ENCODE measurements at places on chromosomes 5 and 9. TPM values are rescaled to one million over a fixed set of nuclear protein-coding genes. Genes with fewer than 3 reads are reported as not detected.
A peak's percentile ranks its signal among the peaks of the same experiment; 100 is the strongest.

DNA sequence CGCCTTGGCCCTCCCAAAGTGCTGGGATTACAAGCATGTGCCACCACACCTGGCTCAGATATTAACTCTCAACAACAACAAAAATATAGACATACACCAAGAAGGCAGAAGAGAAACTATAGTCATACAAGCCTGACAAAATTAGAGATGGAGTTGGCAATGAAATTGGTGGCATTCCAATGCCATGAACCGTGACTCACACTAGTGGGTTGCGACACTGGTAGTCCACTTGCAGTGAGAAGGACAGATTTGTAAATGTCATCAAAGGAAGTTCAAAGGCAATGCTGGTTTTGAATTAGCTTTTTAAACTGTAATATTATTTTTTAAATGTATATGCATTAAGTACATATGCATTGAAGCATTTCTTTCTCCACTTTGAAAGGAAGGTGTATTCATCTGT is 8.5 kb upstream of the DNAJC25 start:
- no peak overlapping the region for H3K27ac ChIP-seq
- no peaks in the 10 kb centered on the region for H3K27me3 ChIP-seq
- H3K4me3 ChIP-seq: no peak overlapping the region
- no peaks in the 10 kb centered on the region for H3K4me1 ChIP-seq
- H3K36me3 ChIP-seq: no peaks in the 10 kb centered on the region

DNA sequence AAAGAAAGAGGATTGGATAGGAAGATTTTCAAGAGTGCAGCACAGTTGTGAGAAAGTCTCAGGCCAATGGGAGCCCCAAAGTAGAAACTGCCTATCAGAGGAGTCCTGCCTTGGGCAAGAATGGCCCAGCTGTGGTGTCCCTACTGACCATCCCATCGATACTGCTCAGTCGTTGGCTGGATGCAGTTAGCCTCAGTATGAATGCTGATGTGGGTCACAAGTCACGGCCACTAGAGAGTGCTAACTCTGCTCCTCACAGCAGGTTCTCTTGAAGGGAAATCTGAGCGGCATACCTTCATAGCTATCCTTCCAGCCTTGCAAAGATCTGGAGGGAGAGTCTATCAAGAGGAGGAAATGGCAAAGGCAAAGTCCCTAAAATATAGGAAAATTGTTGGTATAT is 11.6 kb upstream of the CETN3 start:
- peak; percentile 52 for DNase-seq
- H3K36me3 ChIP-seq: no peaks in the 10 kb centered on the region
- no peaks in the 10 kb centered on the region for H3K27me3 ChIP-seq
- no peak overlapping the region for H3K27ac ChIP-seq
- H3K4me3 ChIP-seq: no peak overlapping the region

GRCh38 chr9:136029556-136029955 is 65.5 kb downstream of the NACC2 start:
- H3K4me1 ChIP-seq: no peaks in the 10 kb centered on the region
- H3K27ac ChIP-seq: no peak overlapping the region
- no peak for DNase-seq
- no peaks in the 10 kb centered on the region for H3K36me3 ChIP-seq

- H3K36me3 ChIP-seq: no peaks in the 10 kb centered on the region
- no peak overlapping the region for H3K4me3 ChIP-seq
- DNase-seq: no peak
- H3K27ac ChIP-seq: peak overlapping the region; percentile 76
- H3K27me3 ChIP-seq: no peaks in the 10 kb centered on the region
Observed at GRCh38 chr9:91340395-91340967, 21.2 kb downstream of the AUH start.

- H3K27me3 ChIP-seq: no peaks in the 10 kb centered on the region
- no peaks in the 10 kb centered on the region for H3K36me3 ChIP-seq
- no peak overlapping the region for H3K4me3 ChIP-seq
- H3K4me1 ChIP-seq: no peaks in the 10 kb centered on the region
- DNase-seq: no peak
Observed at GRCh38 chr9:13069498-13069897, 210.0 kb downstream of the MPDZ start.

- no peak for DNase-seq
- H3K4me1 ChIP-seq: peaks cover 26% of the 10 kb centered on the region
- H3K4me3 ChIP-seq: no peak overlapping the region
- no peaks in the 10 kb centered on the region for H3K27me3 ChIP-seq
Observed at GRCh38 chr9:124724415-124725067, 46.6 kb downstream of the NR6A1 start.

DNA sequence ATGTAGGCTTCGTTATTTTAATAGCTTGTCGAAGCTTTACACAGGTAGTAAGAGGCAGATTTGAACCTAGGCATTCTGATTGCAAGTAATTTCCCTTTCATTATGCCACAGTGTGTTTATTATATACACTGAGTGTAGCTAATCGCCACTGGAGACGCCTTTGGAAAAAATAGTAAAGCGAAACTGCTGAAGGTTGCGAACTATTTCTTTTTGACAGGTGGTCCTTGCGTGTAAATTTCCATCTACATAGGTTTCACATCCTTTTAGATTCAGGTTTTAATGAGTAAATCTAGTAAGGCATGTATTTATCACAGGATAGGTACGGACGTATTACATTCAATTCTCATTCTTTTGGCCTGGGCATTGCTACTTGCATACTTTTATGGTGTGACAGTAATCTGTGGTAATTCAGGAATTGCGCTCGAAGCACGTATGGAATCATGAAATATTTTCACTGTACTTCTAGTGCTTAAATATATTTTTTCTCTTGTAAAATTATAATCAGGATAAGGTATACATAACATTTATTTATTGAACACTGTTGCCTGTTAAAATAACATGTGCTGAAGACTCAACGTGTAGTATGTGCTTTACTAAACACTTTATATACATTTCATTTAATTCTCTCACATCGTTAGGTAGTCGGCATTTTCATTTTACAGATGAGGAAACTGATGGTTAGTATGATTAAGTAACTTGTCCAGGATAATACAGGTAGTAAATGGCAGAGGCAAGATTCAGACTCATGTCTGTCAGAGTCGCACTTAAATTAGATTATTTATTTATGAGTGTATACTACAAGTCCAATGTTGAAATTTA is 1.8 kb downstream of the MARCHF6 start:
- no peak for DNase-seq
- H3K36me3 ChIP-seq: no peaks in the 10 kb centered on the region
- H3K4me3 ChIP-seq: peak overlapping the region; percentile 78
- peaks cover 55% of the 10 kb centered on the region for H3K4me1 ChIP-seq

- H3K36me3 ChIP-seq: no peaks in the 10 kb centered on the region
- no peak for DNase-seq
- no peak overlapping the region for H3K27ac ChIP-seq
- H3K4me3 ChIP-seq: no peak overlapping the region
- peaks cover 3% of the 10 kb centered on the region for H3K4me1 ChIP-seq
- H3K27me3 ChIP-seq: no peaks in the 10 kb centered on the region
Observed at GRCh38 chr5:32138839-32139493, 35.2 kb downstream of the GOLPH3 start.

- no peak overlapping the region for H3K27ac ChIP-seq
- no peaks in the 10 kb centered on the region for H3K36me3 ChIP-seq
- no peak overlapping the region for H3K4me3 ChIP-seq
- no peak for DNase-seq
Observed at GRCh38 chr5:149745212-149745942, 15.3 kb downstream of the PPARGC1B start.

The PCDHGA4 gene
- 6.7 TPM for total RNA-seq

The EIF4E1B gene
- 0.26 TPM for total RNA-seq

DNA sequence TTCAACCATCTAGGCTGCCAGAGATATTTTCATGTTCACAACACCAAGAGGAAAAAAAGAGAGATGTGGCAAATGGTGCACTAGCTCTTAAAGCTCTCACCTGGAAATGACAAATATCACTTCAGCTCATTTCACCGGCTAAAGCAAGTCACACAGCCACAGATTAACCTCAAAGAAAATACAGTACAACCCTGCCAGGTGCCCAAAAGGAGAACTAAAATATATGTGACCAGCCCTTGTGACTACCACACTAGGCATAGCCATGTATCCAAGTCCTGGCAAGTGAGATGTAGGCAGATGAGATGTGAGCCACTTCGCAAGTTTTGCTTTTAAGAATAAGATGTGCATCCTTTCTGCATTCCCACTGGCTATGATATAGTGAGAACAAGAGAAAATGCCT is 41.4 kb downstream of the AGTPBP1 start:
- H3K27me3 ChIP-seq: no peaks in the 10 kb centered on the region
- H3K4me1 ChIP-seq: no peaks in the 10 kb centered on the region
- DNase-seq: no peak
- no peak overlapping the region for H3K4me3 ChIP-seq
